Muscle of back (tissue), 13 donors: ENCODE measurements at places on chromosomes 3 and 15.

DNA sequence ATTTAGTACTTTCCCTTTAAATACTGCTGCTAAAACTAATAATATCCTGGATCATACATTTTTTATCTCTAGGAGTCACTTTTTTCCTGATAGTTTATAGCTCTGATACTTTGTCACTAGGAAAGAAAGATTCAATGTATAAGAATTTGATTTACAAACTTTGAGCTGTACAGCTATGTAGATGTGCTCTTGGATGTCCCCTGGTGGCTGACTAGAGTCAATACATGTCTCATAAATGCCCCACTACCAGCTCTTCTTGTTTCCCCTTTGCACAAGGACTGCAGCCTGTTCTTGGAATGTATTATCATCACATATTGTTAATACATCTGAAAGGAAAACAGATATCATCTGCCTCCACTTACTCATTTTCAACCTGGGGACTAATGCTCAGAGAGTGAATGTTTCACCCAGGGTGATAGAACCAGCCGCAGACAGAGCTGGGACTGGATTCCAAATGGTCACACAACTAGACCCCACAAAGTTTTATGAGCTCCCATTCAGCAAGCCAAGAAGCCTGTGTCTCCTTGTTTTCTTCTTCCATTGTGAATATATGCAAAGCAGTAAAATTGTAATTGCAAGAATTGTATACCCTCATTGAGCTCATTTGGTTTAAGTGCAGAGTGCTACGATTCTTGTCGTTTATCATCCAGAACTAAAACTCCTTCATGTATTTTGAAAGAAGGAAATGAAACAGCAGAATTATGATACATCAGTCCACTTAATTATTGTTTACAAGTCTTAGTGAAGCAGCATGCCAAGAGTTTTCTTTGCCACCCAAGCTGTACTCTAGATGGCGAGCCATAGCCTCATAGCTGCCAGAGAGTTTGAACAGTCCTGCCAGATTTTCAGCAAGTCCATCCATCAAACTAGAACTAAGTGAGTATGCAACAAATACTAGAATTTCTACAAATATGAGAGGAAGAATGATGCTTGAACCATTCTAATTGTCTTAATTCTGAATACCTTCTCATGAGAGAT lies 261.6 kb upstream of the LMCD1 start:
- DNase-seq, result peak; percentile 22

- DNase-seq, result peak; percentile 63
Observed at GRCh38 chr3:113668015-113668414, 28.4 kb downstream of the USF3 start.

- DNase-seq, result no peak
Observed at GRCh38 chr3:126968391-126969390, 14.2 kb upstream of the PLXNA1 start.

GRCh38 chr3:14537590-14538450 lies 2.3 kb downstream of the GRIP2 start:
- DNase-seq, result no peak

- no peak for DNase-seq
Observed at GRCh38 chr3:9147896-9148266, 101.6 kb downstream of the SRGAP3 start.

DNA sequence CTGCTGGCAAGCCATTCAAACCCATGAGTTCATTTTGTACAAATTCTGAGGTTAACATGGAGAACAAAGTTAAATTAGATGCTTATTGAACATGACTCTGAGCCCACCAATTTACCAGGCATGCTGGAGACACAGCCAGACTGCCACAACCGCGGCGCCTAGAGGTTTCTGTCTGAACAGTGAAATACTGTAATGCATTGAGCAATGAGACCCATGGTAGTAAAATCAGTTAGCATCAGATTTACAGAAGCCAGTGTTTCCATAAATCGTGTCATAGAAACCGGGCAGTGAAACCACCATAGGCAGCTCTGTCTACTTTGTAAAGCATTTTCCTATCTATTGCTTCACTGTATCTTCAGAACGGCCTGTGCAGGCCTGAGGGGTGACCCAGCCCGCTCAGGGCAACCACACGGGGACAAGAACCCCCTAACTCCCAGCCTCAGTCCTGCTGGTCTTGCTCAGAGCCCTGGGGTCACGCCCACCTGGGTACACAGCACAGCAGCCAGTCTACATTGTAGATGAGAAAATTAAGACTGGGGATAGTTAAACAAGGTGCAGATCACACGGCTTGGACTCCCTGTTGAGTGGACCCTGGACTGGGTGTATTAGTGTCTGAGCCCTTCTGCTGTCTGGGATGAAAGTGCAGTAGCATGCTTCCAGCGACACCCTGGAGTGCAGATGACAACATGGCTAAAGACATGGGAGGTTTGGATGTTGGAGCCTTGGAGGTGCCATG lies 44.2 kb downstream of the MGLL start:
- no peak for DNase-seq

- no peak for DNase-seq
Observed at GRCh38 chr3:140363801-140364200, 314.1 kb upstream of the TRIM42 start.

DNA sequence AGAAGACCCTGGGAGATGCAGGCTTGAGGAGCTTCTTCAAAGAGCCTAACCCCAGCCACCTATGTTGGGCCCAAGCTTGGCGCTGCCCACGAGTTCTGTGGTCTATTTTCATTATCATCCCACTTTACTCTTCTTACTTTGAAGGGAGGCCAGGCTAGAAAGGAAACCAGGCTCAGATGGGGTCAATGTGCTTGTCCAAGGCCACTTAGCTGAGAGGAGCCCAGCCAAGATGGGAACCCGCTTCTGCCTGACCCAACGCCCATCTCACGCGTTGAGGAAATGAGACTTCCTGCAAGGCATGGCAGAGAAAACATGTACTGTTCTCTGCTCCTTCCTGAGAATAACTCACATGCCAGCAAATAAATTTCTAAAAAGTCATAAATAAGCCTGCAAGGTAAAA lies 486.3 kb upstream of the PROK2 start:
- no peak for DNase-seq

- DNase-seq, result no peak
Observed at GRCh38 chr15:27070841-27071240, 99.9 kb downstream of the GABRG3 start.

DNA sequence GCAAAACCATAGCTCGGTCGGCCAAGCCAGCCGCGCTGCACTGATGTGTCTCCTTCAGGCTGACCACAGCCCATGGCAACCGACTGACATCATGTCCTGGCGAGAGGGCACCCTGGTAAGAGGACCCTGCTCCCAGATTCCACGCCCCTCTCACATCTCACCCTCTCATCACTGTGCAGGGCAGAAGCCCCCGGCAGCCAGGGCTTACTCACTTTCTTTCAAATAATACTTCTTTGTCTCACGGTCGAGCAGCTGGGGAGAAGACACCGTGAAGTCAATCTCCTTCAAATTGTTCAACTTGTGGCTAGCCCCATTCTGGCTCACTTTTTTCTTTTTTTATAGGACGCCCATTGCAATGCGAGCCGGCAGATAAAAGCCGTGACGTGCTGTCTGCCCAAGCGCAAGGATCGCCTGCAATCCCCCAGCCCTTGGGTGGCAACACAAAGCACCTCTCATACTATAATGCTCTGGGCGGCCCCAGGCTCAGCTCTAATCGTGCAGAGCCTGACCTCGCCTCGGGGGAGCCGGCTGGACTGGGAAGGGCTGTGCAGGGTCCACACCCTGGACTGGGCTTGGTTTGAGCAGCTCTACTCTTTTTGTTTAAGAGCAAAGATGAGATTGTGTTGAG lies 33.6 kb downstream of the VGLL4 start:
- DNase-seq, result no peak

DNA sequence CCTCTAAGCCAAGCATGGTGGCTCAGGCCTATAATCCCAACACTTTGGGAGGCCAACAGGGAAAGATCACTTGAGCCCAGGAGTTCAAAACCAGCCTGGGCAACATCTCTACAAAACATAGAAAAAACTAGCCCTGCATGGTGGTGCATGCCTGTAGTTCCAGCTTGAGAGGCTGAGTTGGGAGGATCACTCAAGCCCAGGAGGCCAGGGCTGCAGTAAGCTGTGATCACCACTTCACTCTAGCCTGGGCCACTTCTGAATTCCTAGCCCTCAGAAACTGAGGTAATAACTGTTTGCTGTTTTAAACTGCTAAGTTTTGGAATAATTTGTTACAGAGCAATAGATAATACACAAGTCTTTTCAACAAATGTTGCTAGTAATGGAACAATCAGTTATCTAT lies 16.4 kb downstream of the IP6K1 start:
- DNase-seq, result no peak

DNA sequence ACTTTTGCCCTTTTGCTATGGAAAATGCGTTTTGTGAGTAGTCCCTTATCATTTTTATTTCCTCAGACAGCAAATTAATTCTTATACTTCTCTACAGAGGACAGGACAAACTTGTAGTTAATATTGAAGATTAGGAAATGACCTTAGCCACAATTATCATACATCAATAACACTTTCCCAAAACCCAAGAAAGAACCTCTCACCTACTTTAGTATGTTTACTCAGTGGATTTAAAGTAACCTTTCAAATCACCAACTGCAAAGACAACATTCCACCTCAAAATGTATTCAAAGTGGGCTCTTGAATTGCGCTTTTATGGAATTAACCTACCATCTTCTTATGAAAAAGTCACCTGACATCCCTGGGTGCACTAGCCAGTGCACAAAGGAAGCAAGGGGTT lies 107.3 kb downstream of the PLCH1 start:
- DNase-seq, result no peak

DNA sequence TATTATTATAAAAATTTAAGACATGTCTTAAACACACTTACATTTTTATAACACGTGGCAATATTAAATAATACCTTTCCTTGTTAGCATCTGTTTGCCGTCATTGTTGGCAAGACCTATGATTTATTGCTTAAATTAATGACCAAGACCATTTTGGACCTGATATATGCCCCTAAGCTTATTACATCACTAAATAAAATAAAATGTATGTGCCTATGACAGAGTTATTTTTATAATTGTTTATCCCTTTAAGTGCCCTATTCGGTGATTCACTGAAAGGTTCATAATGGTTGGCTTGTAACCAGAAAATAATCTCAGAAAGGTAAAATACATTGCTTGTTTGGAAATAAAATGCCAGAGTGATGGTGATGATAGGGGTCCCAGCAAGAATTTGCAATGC lies 17.5 kb downstream of the CDIN1 start:
- DNase-seq, result no peak

GRCh38 chr3:184429786-184430185 lies 49.9 kb downstream of the CHRD start:
- no peak for DNase-seq

DNA sequence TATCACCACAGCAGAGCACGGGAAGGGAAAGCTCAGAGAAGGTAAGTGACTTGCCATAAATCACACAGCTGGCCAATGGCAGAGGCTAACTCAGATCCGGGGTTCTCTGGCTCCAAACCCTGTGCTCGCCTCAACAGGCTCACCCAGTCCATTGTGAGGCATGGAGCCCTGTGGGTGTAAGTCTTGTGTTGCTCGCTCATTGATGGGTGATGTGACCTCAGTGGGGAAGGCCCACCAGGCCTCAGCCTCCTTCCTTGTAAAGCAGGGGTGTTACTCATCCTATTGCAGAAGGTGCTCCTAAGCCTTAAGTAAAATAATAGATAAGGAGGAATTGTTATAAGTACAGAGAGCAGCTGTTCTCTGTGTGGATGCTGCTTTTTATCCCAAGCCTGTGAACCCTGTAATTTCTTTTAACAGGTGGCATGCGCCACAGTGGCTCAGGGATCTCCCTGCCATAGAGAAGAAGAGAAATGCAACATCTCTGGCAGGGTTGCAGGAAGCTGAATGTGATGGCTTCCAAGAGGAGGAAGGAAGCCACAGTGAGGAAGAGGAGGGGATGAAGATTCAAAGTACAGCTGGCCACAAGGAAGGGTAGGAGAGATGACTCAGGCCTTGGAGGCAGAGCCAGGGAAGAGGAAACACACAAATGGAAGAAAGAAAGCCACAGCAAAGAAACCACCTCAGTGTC lies 30.9 kb upstream of the SPSB4 start:
- DNase-seq, result no peak

GRCh38 chr3:109532257-109533216 lies 195.2 kb upstream of the DPPA4 start:
- peak; percentile 33 for DNase-seq

DNA sequence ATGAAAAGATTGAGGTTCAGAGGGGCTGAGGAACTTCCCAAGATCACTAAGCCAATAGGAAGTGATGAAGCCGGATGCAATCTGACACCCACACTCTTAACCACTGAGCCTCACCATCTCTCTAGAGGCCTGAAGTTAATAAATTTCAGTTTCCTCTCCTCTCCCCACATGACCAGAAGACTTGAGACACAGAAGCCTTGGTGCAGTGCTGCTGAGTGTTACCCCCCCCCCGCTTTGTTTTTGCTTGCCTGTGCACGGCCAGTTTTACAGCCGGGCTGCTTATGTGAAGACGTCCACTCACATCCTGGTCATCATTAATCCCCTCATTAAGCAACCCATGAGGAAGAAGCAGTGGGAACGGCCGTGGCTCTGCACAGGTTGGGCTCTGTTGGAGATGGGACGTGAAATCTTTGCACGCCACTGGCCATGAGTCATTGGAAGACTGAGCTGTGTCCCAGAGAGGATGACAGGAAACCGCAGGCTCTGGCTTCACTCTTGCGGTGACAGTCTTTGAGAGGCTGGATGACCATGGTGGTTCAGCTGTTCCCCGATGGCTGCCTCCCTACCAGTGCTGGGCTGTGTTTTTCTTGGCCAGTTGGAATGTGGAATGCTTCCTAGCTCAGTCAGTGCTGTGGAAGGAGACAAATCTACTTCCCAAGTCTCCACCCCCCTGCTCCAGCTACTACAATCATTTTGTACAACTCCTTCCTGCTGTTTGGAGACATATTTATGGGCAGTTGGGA lies 232.6 kb upstream of the LRTM1 start:
- no peak for DNase-seq

- DNase-seq, result no peak
Observed at GRCh38 chr15:85718271-85718971, 76.3 kb downstream of the KLHL25 start.

GRCh38 chr15:63256433-63257274 lies 20.8 kb upstream of the APH1B start:
- no peak for DNase-seq

DNA sequence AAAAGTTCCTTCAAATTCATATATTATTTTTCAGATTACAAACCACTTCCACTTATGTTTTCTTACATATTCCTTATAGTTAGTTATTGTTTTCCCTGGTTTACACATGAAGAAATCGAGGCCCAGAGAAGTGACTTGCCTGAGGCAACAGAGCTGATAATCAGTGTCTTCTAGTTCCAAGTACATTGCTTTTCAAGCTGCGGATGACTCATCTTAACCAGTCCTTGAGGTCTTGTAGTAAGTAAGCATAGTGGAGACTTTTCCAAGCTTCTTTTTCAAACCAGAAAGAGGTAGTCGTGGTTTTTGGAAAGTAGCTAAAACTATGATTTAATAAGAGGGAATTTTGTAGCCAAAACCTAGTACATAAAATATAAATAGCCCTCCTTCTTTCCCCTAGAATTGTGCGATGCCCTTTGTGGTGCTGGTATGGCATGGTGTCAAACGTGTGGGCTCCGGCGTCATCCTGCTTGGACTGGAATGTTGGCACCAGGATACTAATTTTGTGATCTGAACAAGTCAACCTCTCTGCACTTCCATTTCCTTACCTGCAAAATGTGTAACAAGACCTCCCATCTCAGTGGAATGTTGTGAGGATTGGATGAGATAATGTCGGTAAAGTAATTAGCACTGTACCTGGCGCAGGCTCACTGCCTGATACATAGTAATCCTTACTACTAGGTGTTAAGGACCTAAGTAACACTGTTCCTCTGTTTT lies 19.0 kb upstream of the DLG1 start:
- no peak for DNase-seq
